CD4-positive, alpha-beta memory T cell (primary cell): ENCODE measurements at places on chromosomes 5 and 9. TPM values are rescaled to one million over a fixed set of nuclear protein-coding genes. Genes with fewer than 3 reads are reported as not detected.

DNA sequence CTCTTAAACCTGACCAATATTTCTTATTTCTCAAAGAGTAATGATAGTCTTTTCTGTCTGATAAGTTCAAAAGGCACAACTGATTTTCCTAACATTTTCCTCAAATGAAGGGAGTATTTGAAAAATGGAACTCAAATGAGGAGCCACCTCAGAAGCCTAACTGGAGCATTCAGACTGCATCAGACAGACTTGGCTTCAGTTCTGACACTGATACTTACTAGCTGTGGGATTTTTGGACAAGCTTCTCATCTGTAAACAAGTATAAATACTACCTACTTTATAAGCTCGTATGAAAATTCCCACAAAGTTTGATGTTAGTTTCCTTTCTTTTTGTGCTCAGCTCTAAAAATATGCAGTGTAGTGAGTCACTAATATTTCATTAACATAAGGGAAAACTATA is 107.7 kb upstream of the CCDC152 start:
- H3K36me3 ChIP-seq: no peaks in the 10 kb centered on the region
- no peak for DNase-seq
- H3K4me3 ChIP-seq: no peak overlapping the region
- no peaks in the 10 kb centered on the region for H3K4me1 ChIP-seq

- no peak overlapping the region for H3K27ac ChIP-seq
- DNase-seq: no peak
- no peaks in the 10 kb centered on the region for H3K36me3 ChIP-seq
- no peaks in the 10 kb centered on the region for H3K4me1 ChIP-seq
- no peak overlapping the region for H3K4me3 ChIP-seq
These were observed 1804.0 kb downstream of the MAT2B start for GRCh38 chr5:165309446-165309845.

- H3K4me1 ChIP-seq: no peaks in the 10 kb centered on the region
- no peak within 1 kb of the TSS for H3K27ac ChIP-seq
- H3K27me3 ChIP-seq: no peaks in the 10 kb centered on the region
- no peak within 1 kb of the TSS for H3K4me3 ChIP-seq
These were observed at the start of gene TMEM252 for GRCh38 chr9:68540712-68541535. TSS of gene TMEM252 (minus strand) at chr9:68540883. CDS start at chr9:68540814, 69 bp downstream.

GRCh38 chr5:148020257-148020988 is 43.4 kb upstream of the SPINK5 start:
- no peaks in the 10 kb centered on the region for H3K27me3 ChIP-seq
- H3K4me1 ChIP-seq: no peaks in the 10 kb centered on the region
- no peak overlapping the region for H3K4me3 ChIP-seq
- H3K27ac ChIP-seq: no peak overlapping the region
- H3K36me3 ChIP-seq: no peaks in the 10 kb centered on the region

GRCh38 chr5:167839065-167839464 is 452.4 kb upstream of the WWC1 start:
- H3K4me1 ChIP-seq: no peaks in the 10 kb centered on the region
- DNase-seq: no peak
- no peaks in the 10 kb centered on the region for H3K36me3 ChIP-seq
- H3K4me3 ChIP-seq: no peak overlapping the region

DNA sequence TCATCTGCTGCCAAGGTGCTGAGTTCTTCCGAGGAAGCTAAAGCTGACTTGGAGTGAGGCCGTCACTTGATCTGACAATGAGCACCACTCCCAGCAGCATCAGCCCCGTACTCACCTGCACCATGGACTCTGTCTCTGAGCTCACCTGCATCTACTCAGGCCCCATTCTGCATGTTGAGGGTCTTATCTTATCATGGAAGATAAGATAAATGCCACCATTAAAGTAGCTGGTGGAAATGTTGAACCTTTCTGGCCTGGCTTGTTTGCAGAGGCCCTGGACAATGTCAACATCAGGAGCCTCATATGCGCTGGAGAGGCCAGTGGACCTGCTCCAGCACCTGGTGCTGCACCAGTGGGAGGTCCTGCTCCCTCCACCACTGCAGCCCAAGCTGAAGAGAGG is 35.0 kb upstream of the HMGCS1 start:
- H3K4me1 ChIP-seq: no peaks in the 10 kb centered on the region
- no peak for DNase-seq
- H3K27me3 ChIP-seq: no peaks in the 10 kb centered on the region
- H3K36me3 ChIP-seq: no peaks in the 10 kb centered on the region
- no peak overlapping the region for H3K27ac ChIP-seq

GRCh38 chr5:174376726-174377373 is 331.3 kb downstream of the NSG2 start:
- H3K4me3 ChIP-seq: no peak overlapping the region
- H3K4me1 ChIP-seq: no peaks in the 10 kb centered on the region

Gene NACC2
- 11.5 TPM for total RNA-seq

- DNase-seq: no peak
- no peaks in the 10 kb centered on the region for H3K4me1 ChIP-seq
- H3K27ac ChIP-seq: no peak overlapping the region
- H3K36me3 ChIP-seq: no peaks in the 10 kb centered on the region
- no peaks in the 10 kb centered on the region for H3K27me3 ChIP-seq
These were observed 56.5 kb upstream of the HAND1 start for GRCh38 chr5:154534457-154535050.

Gene FUBP3
- 46.5 TPM for total RNA-seq

DNA sequence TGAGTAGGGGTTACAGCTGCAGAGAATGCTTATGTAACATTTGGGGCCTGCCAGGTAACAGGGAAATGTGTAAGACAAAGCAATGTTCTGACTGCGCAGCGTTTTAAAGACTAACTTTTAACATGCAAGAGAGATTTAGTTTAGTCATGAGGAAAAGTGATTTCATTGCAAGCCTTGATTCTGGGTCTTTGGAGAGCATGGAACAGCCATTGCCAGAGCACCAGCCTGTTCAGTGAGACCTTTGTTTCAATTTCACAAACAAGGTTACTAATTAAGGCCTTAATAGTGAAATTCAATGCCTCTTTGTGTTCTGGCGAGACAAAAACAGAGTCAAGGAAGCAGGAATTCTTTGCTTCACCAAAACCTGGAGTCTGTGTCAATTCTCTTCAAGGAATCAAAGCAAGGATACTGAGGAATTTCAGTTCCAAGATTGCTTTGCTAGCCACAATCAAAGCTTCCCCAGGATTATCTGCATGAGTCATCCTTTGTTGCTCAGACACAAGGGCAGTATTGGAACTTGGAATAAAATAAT is 14.4 kb downstream of the CKMT2 start:
- no peak overlapping the region for H3K27ac ChIP-seq
- H3K27me3 ChIP-seq: no peaks in the 10 kb centered on the region
- H3K4me3 ChIP-seq: no peak overlapping the region

GRCh38 chr5:88860501-88860900 is 22.5 kb downstream of the MEF2C start:
- no peak for DNase-seq
- H3K27ac ChIP-seq: no peak overlapping the region
- no peaks in the 10 kb centered on the region for H3K4me1 ChIP-seq
- H3K27me3 ChIP-seq: no peaks in the 10 kb centered on the region
- H3K4me3 ChIP-seq: no peak overlapping the region

Gene LAMC3
- 0.32 TPM for total RNA-seq

Gene SPATA31D4
- total RNA-seq: not detected

GRCh38 chr5:15933259-15934207 is 246.1 kb downstream of the MARCHF11 start:
- H3K27ac ChIP-seq: no peak overlapping the region
- H3K36me3 ChIP-seq: no peaks in the 10 kb centered on the region
- no peak overlapping the region for H3K4me3 ChIP-seq
- H3K27me3 ChIP-seq: no peaks in the 10 kb centered on the region
- DNase-seq: no peak

GRCh38 chr5:35828082-35828598 is 28.6 kb upstream of the IL7R start:
- H3K27me3 ChIP-seq: no peaks in the 10 kb centered on the region
- H3K4me3 ChIP-seq: no peak overlapping the region
- peaks cover 97% of the 10 kb centered on the region for H3K4me1 ChIP-seq
- no peak for DNase-seq
- H3K36me3 ChIP-seq: no peaks in the 10 kb centered on the region
- H3K27ac ChIP-seq: peak overlapping the region; percentile 10

Gene SARDH
- total RNA-seq: 18.6 TPM

GRCh38 chr9:79812099-79812498 is 240.3 kb downstream of the TLE4 start:
- no peaks in the 10 kb centered on the region for H3K36me3 ChIP-seq
- H3K27me3 ChIP-seq: no peaks in the 10 kb centered on the region
- no peak overlapping the region for H3K4me3 ChIP-seq
- no peak for DNase-seq
- H3K27ac ChIP-seq: no peak overlapping the region

Gene ZDHHC11B
- 8.1 TPM for total RNA-seq

GRCh38 chr5:133284306-133284705 is 232.5 kb downstream of the HSPA4 start:
- no peak overlapping the region for H3K4me3 ChIP-seq
- H3K27me3 ChIP-seq: no peaks in the 10 kb centered on the region
- no peak for DNase-seq
- no peaks in the 10 kb centered on the region for H3K4me1 ChIP-seq

Gene CAVIN4
- 0.41 TPM for total RNA-seq
